ENCODE measurements at places on chromosomes 4 and X.

GRCh38 chr4:55884093-55884850 is 30.8 kb downstream of the EXOC1 start:
- DNase-seq, result no peak

GRCh38 chrX:13158911-13159310 is 114.5 kb upstream of the FAM9C start:
- DNase-seq, result no peak

GRCh38 chr4:14383652-14384051 is 618.6 kb upstream of the CPEB2 start:
- DNase-seq, result no peak

DNA sequence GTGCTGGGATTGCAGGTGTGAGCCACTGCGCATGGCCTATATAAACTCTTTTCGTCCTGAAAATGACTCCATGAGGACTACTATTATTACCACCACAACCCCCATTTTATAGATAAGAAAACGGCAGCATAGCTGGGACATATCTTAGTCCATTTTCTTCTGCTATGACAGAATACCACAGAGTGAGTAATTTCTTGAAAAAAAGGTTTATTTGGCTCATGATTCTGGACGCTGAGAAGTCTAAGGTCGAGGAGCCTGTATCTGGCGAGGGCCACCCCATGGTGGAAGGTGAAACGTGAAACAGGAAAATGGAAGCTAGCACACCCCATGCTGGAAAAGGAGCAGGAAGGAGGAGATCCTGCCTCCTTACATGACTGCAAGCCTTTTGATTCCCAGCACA is 68.9 kb downstream of the SMIM20 start:
- no peak for DNase-seq

GRCh38 chr4:156971676-156972378 is at the start of gene PDGFC:
PDGFC (minus strand) TSS chr4:156971799; CDS start chr4:156970903, 896 bp downstream.
- DNase-seq, result no peak

DNA sequence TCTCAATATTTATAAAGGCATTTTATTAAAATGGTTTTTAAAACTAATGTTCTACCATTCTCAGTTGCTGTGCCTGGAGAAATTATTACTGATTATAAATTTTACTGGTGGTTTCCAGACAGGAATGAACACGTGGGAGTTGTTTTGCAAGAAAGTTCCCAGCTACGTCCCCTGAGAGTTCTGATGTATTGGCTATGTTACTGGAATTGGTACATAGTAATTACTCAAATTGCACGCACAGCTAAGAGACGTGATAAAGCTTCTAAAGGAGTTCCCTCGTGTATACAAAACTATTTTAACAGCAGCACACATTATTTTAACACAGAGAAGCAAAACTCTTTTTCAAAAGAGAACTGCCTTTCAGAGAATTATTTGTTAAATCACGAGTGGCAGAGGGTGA is 292.2 kb downstream of the NLGN4X start:
- DNase-seq, result no peak

DNA sequence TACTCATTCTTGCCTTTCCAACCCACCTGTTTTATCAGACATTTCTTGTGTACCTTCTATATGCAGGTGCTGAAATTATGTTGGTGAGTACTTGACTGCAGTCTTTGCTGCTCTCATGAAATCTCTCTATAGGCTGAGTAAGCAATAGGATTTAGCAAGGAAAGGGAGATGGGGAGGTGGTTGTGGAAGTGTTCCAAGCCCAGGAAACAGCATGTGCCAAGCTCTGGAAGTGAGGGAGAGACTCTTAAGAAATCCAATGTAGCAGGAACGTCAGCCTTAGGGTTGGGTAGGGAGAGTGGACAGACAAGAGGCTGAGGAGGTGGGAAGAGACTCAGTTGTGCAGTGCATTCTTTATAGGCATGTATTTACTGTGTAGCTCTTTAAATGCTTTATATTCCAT is 5.6 kb downstream of the SEPTIN11 start:
- no peak for DNase-seq

- DNase-seq, result no peak
Observed at GRCh38 chr4:182142176-182143085, 100.8 kb upstream of the TENM3 start.

- DNase-seq, result peak; percentile 79
Observed at GRCh38 chr4:38856524-38857337, at the start of gene TLR6. TLR6 (minus strand) TSS chr4:38856817; CDS start chr4:38829473, 27,344 bp downstream.

GRCh38 chr4:36208893-36209473 is 35.3 kb downstream of the ARAP2 start:
- peak; percentile 28 for DNase-seq

- DNase-seq, result no peak
Observed at GRCh38 chrX:10900585-10901289, 210.4 kb upstream of the HCCS start.

DNA sequence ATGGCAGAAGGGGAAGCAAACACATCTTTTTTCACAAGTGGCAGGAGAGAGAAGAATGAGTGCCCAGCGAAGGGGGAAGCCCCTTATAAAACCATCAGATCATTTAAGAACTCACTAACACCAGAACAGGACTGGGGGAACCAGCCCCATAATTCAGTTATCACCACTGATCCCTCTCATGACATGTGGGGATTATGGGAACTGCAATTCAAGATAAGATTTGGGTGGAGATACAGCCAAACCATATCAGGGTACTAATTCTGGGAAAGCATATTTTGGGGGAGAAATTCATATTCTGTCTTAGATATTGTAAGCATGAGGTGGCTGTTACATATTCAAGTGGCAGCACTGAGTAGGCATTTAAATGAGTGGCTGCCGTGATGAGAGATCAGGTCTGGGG is 87.8 kb downstream of the RAPGEF2 start:
- DNase-seq, result no peak

DNA sequence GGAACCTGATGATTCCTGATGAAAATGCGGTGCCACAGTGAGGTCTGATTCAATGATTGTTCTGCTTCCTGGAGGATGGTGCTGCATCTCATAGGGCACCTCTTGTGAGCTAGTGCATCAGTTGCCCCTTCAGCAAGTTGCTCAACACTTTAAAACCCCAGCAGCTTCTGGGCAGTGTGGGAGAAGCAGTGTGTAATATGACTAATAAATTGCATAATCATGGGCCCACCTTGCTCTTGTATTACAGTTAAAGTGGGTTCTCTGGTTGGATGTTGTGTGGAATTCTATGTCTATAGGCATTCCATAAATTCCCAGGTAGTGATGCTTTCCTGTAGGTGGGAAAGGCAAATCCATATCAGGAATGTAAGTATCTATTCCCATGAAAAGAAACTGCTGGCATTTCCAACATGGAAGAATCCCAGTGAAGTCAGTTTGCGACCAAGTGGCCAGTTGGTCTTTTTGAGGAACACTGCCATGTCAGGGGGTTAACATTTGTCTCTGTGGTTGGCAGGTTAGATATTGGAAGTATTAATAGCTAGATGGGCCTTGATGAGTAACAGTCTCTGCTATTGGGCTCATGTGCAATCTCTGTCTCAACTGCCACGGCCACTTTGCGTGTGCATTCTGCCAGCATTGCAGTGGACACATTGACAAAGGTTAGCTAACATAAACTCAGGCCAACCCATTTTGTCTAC is 121.1 kb upstream of the OTUD4 start:
- DNase-seq, result no peak

DNA sequence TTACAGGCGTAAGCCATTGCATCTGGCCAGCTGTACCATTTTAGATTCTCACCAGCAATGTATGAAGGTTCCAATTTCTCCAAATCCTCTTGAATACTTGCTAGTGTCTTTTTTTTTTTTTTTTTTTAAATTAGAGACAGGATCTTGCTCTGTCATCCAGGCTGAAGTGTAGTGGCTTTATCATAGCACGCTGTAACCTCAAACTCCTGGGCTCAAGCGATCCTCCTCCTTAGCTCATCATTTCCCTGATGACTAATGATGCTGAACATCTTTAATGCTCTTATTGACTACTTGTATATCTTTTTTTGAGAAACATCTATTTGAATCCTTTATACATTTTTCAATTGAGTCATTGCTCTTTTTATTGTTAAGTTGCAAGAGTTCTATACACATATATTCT is 40.3 kb downstream of the HDAC8 start:
- DNase-seq, result no peak

- no peak for DNase-seq
Observed at GRCh38 chrX:113833096-113834055, 750.5 kb upstream of the HTR2C start.

- DNase-seq, result no peak
Observed at GRCh38 chr4:126738926-126739325, 893.8 kb upstream of the INTU start.

GRCh38 chrX:1546691-1547251 is 9.8 kb upstream of the P2RY8 start:
- no peak for DNase-seq

DNA sequence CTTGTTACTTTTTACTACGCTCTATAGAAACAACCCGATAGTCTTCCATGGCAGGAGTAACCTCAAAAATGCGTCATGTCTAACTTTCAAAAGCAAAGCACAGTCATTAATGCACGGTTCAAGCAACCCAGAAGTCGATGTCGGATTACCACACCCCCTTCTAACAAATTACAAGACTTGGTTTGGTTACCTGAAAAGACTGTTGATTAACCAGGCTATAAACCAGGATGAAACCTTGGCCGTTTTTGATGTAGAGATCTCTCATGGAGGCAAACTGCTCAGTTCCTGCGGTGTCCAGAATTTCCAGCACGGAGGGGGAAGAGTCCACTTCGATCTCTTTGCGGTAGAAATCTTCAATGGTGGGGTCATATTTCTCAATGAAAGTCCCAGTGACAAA is 2.4 kb downstream of the RAP2C start:
- DNase-seq, result peak; percentile 73

GRCh38 chrX:44992775-44993174 is 119.8 kb downstream of the KDM6A start:
- DNase-seq, result no peak

- DNase-seq, result no peak
Observed at GRCh38 chr4:181956512-181956911, 286.7 kb upstream of the TENM3 start.

- no peak for DNase-seq
Observed at GRCh38 chr4:47664051-47664826, 173.6 kb downstream of the CORIN start.

- no peak for DNase-seq
Observed at GRCh38 chr4:125393825-125394224, 79.1 kb downstream of the FAT4 start.

Measured in central memory CD4-positive, alpha-beta T cell (primary cell).